NCI-H526 (cell line): ENCODE measurements at places on chromosomes 6 and 20.

GRCh38 chr6:150403458-150404246 lies 34.8 kb downstream of the IYD start:
- DNase-seq: no peak

- no peak for DNase-seq
Observed at GRCh38 chr6:22132656-22133055, 164.2 kb downstream of the PRL start.

GRCh38 chr20:34435589-34435988 lies 72.5 kb downstream of the ITCH start:
- DNase-seq: no peak

DNA sequence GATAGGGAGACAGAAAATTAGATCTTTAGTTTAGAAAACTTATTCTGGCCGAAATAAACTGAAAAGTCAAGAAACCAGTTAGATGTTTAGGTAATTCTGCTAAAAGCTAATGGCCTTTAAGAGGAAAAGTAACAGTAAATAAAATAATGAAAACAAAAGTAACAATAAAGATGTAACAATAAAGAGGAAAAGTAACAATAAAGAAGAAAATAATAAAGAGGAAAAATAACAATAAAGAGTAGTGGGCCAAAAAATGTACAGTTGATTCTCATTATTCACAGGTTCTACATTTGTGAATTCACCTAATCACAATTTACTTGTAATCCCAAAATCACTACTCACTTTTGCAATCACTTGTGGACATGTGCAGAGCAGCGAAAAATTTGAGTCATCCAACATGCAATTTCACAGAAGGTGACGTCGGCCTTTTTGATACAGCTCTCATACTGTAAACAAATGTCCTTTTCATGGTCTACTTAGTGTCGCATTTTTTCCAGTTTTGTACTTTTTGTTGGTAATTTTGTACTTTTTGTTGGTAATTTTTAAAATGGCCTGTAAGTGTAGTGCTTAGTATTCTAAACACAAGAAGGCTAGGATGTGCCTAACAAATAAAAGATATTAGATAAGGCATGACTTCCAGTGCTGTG lies 24.0 kb downstream of the HBS1L start:
- DNase-seq: no peak

- DNase-seq: no peak
Observed at GRCh38 chr20:44523746-44524145, 1.9 kb upstream of the SERINC3 start.

DNA sequence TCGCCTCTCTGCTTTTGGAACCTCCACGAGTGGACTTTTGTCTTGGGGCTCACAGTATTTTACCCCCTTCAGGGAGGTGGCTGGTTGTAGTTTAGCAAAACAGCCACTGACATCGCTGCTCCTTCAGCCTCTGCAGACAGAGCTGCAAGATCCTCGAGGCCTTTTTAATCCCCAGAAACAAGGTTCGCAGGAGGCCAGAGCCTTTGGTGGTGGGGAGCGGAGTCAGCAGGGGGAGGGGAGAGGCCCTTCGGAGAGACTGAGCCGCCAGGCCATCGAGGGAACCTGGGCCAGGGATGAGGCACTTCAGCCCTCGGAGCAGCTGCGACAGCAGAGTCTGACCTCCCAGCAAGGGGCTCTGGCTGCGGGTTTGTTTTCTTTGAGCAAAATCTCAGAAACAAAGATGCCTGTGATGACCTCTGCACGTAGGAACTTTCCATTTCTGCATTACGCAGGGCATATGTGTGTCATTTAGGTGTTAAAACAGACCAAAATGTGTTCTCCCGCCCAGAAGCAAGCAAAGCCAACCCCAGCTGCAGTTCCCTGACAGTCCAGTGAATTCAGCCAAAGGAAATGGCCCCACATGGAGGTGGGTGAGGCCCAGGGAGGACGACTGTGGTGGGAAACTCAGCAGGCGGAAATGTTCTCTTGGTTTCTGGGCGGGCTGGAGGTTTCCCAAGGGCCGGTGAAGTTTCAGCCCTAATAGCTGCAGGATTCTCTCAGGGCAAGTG lies 171.2 kb upstream of the SULF2 start:
- DNase-seq: no peak

- no peak for DNase-seq
Observed at GRCh38 chr6:161151059-161151645, 122.7 kb downstream of the AGPAT4 start.

- DNase-seq: no peak
Observed at GRCh38 chr6:157946865-157947532, 34.7 kb upstream of the SYNJ2 start.

- DNase-seq: no peak
Observed at GRCh38 chr20:20551409-20551808, 161.0 kb downstream of the RALGAPA2 start.

- DNase-seq: no peak
Observed at GRCh38 chr6:125120054-125120590, 33.5 kb upstream of the TPD52L1 start.

- no peak for DNase-seq
Observed at GRCh38 chr6:129276986-129277385, 394.0 kb downstream of the LAMA2 start.

DNA sequence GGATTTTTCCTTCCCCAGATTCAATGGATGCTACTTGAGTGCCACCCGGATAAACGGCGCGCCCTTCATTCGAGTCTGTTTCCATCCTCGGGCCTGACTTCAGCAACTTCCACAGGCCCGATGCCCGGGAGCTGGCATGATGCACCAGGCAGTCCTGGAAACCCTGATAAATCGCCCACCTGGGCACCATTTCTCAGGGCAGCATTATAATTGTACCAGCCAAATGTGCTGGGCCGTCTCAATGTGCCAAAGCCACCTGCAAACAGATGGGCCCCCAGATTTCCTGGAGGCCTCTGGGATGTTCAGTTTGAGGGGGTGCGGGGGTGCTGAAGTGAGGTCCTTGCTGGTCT lies 65.8 kb downstream of the NOL4L start:
- no peak for DNase-seq

DNA sequence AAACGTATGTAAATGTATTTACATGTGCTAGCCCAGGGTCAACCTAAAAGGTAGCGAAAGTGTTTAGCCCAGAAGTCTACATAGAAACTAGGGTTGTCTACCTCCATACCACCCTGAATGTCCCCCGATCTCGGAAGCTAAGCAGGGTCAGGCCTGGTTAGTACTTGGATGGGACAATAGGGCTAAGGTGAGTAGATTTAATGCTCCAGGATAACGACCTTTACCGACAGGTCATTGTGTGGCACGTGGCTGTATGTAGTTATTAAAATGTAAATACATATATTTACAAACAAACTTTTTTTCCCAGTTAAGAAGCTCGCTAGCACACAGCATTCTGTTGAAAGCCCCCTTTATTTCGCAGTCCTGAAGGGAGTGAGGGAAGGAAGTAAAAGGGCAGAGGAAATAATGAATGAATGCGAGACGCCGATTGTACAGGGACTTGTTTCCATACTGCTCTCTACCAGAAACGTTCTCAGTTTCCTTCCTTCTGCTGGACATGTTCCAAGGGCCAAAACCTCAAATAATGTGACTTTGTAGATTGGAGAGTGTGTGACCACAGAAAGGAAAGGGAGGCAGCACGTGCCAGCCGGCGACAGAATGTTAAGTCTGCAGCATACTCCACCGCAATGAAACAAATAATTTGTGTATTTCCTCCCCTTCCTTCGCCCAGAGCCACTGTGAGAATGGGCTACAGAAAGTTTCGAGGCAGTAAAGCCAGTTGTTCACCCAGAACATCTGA lies 612 bp downstream of the ADAT2 start:
- DNase-seq: peak; percentile 61

GRCh38 chr6:111703723-111704122 lies 98.0 kb upstream of the TRAF3IP2 start:
- no peak for DNase-seq

DNA sequence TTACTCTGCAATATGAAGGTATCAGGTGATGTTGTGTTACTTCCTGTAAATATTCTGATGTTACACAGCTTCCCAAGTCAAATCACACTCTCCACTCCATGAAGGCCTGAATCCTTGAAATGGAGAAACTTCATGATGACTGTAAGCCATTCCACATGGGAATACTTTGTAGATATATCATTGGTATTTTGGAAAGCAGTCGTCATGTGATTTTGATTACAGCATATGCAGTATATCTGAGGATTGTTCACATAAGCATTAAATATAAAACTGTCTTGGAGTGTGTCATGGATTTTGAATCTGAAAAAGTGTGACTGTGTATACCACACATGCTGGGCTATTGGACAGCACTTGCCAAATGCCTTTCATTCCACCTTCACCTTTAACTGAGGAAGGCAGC lies 118.3 kb upstream of the EXOC2 start:
- no peak for DNase-seq

DNA sequence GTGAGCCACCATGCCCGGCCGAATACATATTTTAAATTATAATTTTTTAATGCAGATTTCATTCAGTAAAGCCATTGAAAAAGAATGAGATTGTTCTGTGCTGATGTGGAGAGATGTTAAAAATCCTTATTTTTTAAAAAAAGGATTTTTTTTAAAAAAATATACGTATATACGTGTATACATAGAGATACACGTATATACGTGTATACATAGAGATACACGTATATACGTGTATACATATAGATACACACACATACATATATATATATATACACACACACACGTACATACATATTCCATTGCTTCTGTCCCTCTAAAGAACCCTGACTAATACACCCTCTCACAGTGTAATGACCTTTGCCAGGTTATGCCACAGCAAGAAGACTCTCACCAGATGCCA lies 23.8 kb upstream of the TBC1D7 start:
- no peak for DNase-seq

DNA sequence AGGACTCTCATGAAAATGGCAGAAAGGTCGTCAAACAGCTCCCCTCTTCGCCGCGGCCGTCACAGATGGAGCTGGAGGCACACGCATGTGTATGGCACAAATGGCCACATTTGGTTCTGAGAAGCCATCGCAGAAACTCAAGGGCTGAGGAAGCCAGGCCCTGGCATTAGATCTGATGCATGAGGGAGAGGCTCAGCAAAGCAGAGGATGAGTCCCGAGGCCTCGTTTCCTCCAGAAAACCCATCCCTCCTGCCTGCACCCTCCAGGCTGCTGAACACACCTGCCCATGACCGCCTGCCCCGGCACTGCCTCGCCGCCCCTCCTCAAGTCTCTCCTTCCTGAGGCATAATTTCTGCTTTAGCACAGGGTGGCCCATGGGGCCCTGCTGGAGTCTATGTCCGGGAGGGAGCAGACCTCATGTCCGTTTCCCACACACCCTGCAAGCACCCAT lies 240.3 kb downstream of the DLL1 start:
- no peak for DNase-seq

DNA sequence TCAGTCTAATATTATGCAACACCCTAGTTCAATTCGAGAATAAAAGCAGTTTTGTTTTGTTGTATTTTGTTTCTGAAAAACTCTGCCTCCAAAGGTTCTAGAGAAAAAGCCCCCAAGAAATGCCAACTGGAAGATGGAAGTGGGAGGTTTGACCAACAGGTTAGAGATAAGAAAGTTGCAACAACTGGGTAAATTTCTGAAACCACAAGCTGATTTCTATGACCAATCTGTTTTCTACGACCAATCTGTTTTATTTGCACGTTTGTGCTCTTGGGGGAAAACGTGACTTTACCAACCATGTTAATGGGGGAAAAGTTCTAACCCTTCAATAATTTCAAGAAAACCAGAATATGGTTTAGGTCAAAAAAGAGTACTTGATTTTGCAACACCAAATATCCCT lies 173.2 kb downstream of the PDE7B start:
- no peak for DNase-seq

DNA sequence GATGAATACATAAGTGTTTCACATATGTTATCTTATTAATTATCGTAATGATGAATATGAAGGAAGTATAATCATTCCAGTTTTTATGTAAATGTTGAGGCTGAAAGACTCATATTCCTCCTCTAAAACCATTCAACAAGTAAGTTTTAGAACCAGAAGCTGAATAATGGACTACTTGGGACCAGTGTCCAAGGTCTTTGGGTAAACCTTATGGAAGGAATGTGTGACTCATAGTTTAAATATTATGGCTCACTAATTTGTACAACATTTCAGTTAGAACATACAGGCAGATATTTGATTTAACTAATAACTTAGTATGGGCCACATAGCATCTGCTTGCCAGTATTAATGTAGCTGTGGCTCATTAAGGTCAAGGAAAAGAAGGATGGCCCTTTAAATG lies 209.6 kb downstream of the TFAP2B start:
- DNase-seq: no peak

DNA sequence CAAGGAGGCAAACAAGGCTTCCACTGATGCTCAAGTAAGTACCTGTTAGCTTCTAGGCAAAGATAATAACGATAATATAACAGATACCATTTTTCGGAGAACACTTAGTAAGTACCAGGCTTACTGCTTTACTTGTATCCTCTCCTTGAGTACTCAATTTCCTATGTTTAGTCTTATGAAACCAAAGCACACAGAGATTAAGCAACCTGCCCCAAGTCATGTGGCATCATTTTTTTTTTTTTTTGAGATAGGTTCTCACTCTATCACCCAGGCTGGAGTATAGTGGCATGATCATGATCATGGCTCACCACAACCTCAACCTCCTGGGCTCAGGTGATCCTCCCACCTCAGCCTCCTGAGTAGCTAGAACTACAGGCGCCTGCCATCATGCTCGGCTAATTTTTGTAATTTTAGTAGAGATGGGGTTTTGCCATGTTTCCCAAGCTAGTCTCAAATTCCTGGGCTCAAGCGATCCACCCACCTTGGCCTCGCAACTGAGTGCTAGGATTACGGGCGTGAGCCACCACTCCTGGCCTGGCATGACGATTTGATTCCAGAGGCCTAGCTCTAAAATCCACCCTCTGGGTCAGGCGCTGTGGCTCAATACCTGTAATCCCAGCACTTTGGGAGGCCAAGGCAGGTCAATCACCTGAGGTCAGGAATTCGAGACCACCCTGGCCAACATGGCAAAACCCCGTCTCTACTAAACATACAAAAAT lies 14.0 kb downstream of the SPAG4 start:
- DNase-seq: no peak

GRCh38 chr6:5866547-5867051 lies 140.1 kb downstream of the NRN1 start:
- DNase-seq: peak; percentile 77

DNA sequence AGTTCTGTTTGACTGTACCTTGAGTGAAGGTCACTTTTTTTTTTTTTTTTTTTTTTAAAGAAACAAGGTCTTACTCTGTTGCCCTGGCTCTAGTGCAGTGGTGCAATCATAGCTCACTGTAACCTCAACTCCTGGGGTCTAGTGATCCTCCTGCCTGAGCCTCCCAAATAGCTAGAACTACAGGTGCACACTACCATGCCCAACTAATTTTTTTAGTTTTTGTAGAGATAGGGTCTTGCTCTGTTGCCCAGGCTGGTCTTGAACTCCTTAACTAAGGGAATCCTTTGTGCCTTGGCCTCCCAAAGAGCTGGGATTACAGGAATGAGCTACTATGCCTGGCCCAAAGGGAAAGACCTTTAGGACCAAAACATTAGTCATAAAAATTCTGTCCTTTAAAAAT lies 413.7 kb downstream of the CDKAL1 start:
- no peak for DNase-seq

GRCh38 chr20:25380945-25381614 lies 9.6 kb downstream of the ABHD12 start:
- no peak for DNase-seq

DNA sequence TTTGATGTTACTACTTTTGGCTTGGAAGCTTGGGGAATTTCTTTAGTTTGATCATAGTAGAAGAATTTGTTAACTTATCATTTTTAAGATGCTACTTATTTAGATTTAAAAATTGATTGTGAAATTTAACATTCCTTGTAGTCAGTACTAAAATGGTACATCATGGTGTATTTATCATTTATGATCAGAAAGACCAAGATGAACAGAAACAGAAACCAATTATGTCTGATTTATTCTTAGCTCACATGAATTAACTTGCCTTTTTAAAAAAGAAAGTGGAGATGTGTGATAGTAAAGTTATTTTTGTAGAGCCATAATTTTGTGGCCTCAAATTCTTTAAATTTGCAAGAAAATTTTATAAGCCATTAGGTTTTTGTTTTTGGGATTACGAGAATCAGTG lies 77.6 kb downstream of the LIN28B start:
- DNase-seq: no peak
